GOT3 (cell line): ENCODE measurements at places on chromosomes 4 and X.

- no peak for DNase-seq
Observed at GRCh38 chr4:121698236-121698671, 1.5 kb upstream of the ANXA5 start.

- DNase-seq, result no peak
Observed at GRCh38 chrX:10043386-10043785, 76.2 kb downstream of the CLDN34 start.

DNA sequence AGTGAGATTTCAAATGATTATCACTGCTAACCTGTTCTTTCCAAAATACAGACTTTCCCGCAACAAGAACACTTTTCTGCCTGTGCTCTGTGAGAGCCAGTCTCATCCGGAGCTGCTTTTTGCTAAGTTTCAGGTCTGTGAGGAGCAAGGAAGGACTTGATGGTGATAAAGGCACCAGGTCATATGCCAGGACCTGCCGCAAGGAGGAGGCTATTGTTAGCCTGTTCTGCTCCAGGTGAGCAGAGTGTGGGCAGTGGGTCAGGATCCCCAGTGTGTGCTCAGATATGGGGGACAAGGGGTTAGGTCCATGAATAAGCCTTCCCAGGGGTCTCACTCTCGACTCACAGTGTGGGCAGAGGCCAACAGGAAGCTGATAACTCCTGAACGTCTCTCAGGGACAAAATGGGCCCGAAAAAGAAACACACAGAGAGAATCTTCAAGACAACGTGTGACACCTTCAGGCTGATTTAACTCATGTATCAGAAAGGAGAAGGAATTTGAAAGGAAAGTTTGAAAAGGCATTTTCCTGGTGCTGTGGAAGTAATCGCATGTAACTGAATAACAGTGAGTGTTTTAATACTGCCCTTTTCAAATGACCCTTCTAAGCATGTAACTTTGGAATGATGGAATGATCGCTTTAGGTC, 57.7 kb upstream of the PDLIM3 start:
- DNase-seq, result no peak

DNA sequence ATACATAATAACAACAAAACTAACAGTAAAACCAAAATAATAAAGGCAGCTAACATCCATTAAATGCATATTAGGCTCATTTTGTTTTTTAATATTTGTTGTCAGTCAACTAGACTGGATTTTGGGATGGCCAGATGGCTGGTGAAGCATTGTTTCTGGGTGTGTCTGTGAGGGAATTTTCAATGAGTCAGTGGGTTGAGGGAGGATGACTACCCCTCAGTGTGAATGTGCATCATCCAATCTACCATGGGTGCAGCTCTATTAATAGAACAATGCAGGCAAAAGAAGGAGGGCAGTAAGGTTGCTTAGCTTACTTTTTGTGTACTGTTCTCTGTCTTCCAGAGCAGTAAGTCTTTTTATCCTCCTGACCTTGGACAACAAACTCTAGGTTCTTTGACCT, 484.2 kb upstream of the HS3ST1 start:
- no peak for DNase-seq

- DNase-seq, result no peak
Observed at GRCh38 chr4:56080384-56080783, 131.6 kb downstream of the CEP135 start.

- no peak for DNase-seq
Observed at GRCh38 chrX:69278031-69278687, 112.9 kb upstream of the PJA1 start.

GRCh38 chr4:76762137-76763130, 135.5 kb downstream of the SOWAHB start:
- DNase-seq, result no peak

DNA sequence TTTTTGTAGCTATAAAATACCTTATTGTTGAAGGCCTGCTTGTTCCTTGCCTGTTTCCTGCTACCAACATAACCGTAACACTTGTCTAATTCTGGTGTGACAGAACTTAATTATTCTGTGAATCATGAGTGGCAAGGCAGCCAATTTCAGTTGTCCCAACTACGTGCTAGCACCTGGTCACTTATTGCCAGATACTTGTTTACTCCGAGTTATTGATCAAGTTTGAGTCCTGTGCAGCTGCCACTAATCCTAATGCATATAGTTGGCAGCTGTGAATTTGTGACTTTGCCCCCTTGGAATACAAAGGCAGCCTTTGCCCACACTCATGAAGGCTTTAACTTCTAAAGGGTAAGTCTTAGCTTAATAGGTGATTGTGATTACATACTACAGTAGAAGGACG, 7.8 kb upstream of the RNF128 start:
- DNase-seq, result no peak

DNA sequence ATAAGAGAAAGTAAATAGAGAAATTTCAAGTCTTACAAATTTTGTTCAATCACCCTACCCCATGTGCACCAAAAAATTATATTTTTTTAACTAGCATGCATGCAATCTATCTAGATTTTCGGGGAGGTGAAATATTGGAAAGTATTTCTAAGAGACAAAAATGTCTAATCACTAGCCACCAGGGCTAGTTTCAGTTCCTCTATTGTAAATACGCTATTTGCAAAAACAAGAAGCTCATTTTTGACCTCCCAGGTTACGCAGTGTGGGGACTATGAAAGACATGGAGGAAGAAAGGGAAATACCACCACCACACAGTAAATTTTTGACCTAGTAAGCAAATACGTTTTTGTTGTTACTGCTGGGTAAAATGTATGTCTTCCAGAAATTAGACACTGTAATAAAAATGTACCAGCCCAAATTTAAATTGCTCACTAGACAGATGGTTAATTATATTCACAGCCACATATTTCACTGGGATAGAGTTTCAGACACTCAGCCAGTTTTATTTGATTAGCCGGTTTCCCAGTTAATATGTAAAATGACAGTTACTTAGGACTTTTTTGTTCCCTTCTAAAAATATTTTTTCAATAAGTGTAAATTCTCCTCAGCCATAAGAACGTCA, 2.2 kb downstream of the NEXMIF start:
- no peak for DNase-seq

- DNase-seq, result no peak
Observed at GRCh38 chr4:53919535-53919934, 144.9 kb downstream of the CHIC2 start.

GRCh38 chr4:88443486-88443885, 13.4 kb upstream of the HERC5 start:
- DNase-seq, result no peak

DNA sequence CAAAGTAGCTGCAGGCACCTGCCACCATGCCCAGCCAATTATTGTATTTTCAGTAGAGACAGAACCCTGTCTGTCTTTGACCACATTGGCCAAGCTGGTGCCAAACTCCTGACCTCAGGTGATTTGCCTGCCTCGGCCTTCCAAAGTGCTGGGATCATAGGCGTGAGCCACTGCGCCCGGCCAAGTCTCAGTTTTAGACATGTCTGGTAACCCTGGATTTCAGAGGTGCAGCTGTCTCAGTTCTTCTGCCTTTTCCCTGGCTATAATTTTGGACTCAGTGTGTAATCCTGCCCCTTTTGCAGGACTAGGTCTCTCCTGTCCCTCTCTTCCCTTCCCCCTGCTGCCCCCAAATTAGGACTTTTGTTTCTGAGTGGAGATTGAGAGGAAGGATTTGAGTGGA, 46.6 kb downstream of the FAM193A start:
- no peak for DNase-seq

GRCh38 chr4:52311464-52312125, 260.5 kb downstream of the SPATA18 start:
- no peak for DNase-seq

GRCh38 chr4:101125045-101125942, 222.0 kb downstream of the PPP3CA start:
- no peak for DNase-seq

- no peak for DNase-seq
Observed at GRCh38 chrX:48003367-48003757, 427 bp downstream of the ZNF182 start.

- DNase-seq, result no peak
Observed at GRCh38 chr4:145937971-145938611, 532 bp downstream of the ZNF827 start.

DNA sequence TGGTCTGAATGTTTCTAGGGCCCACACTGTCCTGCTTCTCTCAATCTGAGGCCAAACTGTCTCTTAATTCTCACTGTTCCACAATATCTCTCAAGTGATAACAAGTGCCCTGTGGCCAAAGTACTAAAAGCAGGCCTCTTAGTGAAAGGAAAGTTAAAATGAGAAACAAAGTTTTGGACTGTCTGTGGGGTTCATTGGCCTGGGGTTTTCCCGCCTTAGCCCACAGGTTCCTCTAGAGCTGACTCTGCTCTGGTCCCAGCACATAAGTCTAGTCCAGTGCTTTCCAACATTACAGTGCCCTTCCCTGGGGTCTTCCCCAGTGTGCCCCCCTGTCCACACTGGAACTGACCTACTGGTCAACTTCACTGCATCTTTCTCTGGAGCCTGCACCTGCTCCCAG, 6.3 kb downstream of the MAGEB1 start:
- no peak for DNase-seq

DNA sequence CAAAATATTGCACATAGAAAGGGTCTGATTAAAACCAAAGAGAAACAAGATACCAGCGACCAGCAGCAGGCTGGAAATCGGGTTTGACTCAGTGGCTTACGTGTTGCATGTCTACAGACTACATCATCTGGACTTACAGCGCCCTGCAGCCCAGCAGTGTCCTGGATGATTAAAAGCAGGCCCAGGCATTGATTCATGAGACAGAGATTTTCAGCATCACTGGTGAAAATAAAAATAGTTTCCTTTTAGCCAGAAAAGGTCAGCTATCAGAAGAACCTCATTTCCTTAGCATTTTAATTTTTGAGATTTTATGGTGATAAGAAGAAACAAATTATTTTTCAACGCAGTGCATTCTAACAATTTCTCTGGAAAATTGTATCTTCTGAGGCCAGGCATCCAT, 190.6 kb downstream of the PTTG2 start:
- no peak for DNase-seq

- DNase-seq, result no peak
Observed at GRCh38 chr4:153634738-153635353, 49.2 kb upstream of the TLR2 start.

DNA sequence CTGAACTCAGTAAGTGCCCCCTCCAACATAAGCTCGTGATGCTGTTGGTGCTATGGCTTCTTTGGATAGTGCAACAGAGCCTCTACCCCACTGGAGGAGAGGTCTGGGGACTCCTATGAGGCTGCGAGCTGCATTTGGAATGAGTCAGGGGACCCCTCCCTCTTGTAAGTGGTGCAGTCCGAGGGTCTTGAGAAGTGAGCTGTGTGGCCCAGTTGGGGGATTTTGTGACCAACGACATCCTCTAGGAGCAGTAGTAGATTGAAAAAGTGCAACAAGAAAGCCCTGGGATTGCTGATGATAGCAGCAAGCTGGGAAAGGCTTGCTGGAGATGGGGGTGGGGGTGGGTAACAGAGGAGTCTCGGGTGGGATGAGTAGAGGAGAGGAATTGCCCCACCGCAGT, 3.1 kb downstream of the FRMPD3 start:
- DNase-seq, result no peak

- no peak for DNase-seq
Observed at GRCh38 chrX:12647230-12647629, 144.0 kb upstream of the PRPS2 start.

DNA sequence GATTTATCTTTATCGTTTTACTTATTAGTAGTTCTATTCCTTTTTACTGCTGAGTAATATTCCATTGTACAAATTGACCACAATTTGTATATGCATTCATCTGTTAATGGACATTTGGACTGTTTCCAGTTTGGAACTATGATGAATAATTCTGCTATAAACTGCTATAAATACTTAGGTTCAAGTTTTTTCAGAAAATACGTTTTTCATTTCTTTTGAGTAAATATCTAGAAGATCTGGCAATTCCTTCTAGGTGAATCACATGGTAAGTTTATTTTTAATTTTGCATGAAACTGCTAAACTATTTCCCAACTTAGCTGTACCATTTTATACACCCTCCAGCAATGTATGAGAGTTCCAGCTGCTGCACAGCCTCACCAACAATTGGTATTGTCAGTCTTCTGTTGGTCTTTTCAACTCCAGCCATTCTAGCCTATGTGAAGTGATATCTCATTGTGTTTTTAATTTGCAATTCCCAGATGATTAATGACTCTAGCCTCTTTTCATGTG, 22.2 kb downstream of the LIN54 start:
- DNase-seq, result no peak

DNA sequence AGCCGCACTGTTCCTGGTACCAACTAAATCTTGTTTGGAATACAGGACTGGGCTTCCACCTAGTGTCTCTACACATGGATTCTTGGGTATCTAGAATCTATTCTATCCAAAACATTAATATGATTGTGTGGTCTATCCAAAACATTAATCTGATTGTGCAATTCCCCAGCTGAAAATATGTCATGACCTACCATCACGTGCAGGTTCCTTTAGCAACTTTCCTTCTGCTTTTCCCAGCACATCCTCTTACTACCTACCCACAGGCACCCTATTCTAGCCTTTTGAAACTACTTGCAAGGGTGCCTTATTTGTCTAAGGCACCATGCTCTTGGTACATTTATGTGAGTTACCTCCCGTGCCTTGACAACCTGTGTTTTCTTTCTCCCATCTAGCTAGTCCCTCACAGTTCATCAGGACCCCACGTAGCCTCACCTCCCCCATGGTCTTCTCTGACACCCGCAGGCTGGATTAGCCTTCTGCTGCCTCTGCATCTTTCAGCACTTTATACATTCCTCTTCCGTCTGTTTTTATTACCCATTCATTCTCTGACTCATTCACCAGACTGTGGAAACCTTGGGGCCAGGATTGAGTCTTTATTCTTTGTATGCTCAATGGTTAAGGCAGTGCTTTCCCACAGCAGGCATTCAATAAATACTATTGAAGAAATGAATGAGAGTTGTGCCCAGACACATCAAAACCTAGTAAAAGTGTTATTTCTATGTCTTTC, 88.8 kb upstream of the FAM9B start:
- no peak for DNase-seq

- no peak for DNase-seq
Observed at GRCh38 chrX:120365968-120366367, 4.1 kb downstream of the ATP1B4 start.

- no peak for DNase-seq
Observed at GRCh38 chrX:151688695-151689094, 6.6 kb upstream of the PRRG3 start.

DNA sequence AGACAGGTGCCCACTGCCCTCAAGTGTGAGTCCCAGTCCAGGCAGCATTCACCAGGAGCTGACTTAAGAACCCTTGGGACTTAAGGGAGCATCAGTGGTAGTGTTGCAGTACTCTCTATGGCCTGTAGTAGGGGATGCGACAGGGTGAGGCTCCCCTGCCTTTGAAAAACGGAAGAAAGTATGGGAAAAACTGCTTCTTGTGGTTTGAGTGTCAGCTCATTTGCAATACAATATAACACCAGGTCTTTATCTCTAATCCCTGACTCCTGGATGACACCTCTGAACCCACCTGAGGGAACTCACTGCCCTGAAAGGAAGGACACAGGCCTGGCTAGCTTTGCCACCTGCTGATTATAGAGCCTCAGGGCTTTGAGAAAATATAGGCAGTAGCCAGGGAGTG, 176.0 kb downstream of the SMARCA1 start:
- no peak for DNase-seq

DNA sequence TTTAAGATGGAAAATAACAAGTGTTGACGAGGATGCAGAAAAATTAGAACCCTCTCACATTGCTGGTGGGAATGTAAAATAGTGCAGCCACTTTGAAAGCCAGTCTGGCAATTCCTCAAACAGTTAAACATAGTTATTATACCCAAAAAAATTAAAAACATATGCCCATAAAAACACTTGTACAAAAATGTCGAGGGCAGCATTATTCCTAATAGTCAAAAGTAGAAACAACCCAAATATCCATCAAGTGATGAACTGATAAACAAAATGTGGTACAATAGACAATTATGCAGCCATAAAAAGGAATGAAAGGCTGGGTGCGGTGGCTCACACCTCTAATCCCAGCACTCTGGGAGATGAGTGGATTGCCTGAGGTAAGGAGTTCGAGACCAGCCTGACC, 6.3 kb downstream of the IDS start:
- no peak for DNase-seq
